Right lobe of liver (tissue), 6 donors: ENCODE measurements at places on chromosomes 13 and 19. TPM values are rescaled to one million over a fixed set of nuclear protein-coding genes. Genes with fewer than 3 reads are reported as not detected.

Gene ZNF382
- total RNA-seq: 1.6 TPM

Gene ZFR2
- total RNA-seq: not detected

Gene ZNF99
- total RNA-seq: 0.07 TPM

Gene FOXA3
- total RNA-seq: 22.8 TPM

Gene TRAPPC6A
- 28.8 TPM for total RNA-seq

Gene TINCR
- not detected for total RNA-seq

Gene CCL25
- not detected for total RNA-seq

Gene OR10H1
- total RNA-seq: not detected

Gene ERCC1
- 29.4 TPM for total RNA-seq

Gene SAFB2
- total RNA-seq: 48.9 TPM

Gene ZNF823
- 5.1 TPM for total RNA-seq

Gene ARHGAP33
- total RNA-seq: 0.37 TPM

Gene CLEC11A
- total RNA-seq: 9.9 TPM

Gene TICAM1
- 14.6 TPM for total RNA-seq

Gene ARHGAP35
- 48.3 TPM for total RNA-seq

Gene FAAP24
- 0.97 TPM for total RNA-seq

Gene CDC42EP5
- total RNA-seq: 1.3 TPM

Gene CYP4F22
- total RNA-seq: 4.6 TPM

Gene PSG3
- total RNA-seq: not detected

Gene LRRC4B
- 0.56 TPM for total RNA-seq

Gene ZNF850
- 1.0 TPM for total RNA-seq

Gene SHISA2
- total RNA-seq: not detected

Gene ATXN8OS
- total RNA-seq: not detected

Gene ADPRHL1
- 0.81 TPM for total RNA-seq

Gene CGB7
- total RNA-seq: not detected

Gene ZNF541
- 0.12 TPM for total RNA-seq

Gene WDR87
- total RNA-seq: not detected

Gene POU2F2
- total RNA-seq: 0.50 TPM

Gene CRB3
- 20.7 TPM for total RNA-seq

Gene ACP5
- 18.8 TPM for total RNA-seq

Gene LAIR1
- 3.2 TPM for total RNA-seq

Gene ICAM4
- not detected for total RNA-seq

Gene ZNF682
- total RNA-seq: 3.3 TPM

Gene NTN5
- 0.11 TPM for total RNA-seq

Gene CD79A
- total RNA-seq: 0.18 TPM

Gene KIR3DL2
- total RNA-seq: not detected

Gene MEIOSIN
- not detected for total RNA-seq
